ENCODE measurements at places on chromosomes 1 and 21.
A peak's percentile ranks its signal among the peaks of the same experiment; 100 is the strongest.

DNA sequence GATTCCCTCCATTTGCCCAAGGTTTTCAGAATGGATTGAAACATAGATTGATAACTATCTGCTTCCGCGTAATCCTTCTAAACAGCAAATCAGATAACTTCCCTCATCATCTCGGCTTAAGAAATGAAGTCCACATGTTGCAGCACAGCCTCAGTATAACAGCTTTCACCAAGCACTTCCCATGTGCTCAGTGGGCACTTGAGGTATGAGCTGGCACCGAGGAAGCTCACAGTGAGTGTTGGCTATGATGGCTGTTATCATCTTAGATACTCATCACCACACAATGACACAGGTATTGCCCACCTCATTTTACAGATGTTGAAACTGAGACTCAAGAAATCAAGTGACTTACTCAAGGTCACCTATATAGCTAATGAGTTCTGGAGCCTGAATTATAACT lies 43.2 kb downstream of the RCSD1 start:
- no peak for DNase-seq

DNA sequence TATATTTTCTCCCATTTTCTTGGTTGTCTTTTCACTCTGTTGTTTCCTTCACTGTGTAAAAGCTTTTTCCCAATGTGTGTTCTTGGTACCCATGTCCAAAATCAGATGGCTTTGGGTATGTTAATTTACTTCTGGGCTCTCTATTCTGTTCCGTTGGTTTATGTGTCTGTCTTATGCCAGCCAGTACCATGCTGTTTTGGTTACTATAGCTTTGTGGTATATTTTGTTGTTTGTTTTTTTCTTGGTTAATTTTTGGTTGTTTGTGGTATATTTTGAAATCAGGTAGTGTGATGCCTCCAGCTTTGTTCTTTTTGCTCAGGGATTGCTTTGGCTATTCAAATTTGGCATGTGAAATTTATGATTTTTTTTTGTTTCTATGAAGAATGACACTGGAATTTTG lies 67.2 kb downstream of the SWT1 start:
- DNase-seq = no peak

- no peak for DNase-seq
These were observed 19.0 kb upstream of the PTPN14 start for GRCh38 chr1:214570442-214570841.

GRCh38 chr1:150985179-150985825 lies 3.2 kb downstream of the ANXA9 start:
- no peak for DNase-seq

- DNase-seq = no peak
These were observed 141.4 kb upstream of the CXADR start for GRCh38 chr21:17371450-17371849.

GRCh38 chr1:24930260-24931145 lies at the start of gene RUNX3:
RUNX3 (minus strand) TSS chr1:24930276; CDS start chr1:24929868, 408 bp downstream.
- peak; percentile 95 for DNase-seq

DNA sequence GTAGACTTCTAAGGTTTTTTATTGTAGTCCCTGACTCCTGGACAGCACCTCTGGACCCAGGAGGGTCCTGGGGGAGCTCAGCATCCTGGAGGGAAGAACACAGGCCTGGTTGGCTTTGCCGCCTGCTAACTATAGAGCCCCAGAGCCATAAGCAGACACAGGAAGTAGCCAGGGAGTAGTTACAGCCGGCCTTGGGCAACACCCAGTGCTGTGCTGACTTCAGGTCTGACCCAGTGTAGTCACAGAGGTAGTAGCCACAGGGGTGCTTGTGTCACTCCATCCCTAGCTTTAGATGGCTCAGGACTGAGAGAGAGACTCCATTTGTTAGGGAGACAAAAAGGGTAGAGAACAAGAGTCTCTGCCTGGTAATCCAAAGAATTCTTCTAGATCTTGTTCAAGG lies 21.9 kb downstream of the MCOLN2 start:
- no peak for DNase-seq

- peak; percentile 80 for DNase-seq
These were observed 458 bp downstream of the ZC3H12A start for GRCh38 chr1:37474697-37475379.

GRCh38 chr21:37168666-37169065 lies 95.6 kb downstream of the TTC3 start:
- no peak for DNase-seq

DNA sequence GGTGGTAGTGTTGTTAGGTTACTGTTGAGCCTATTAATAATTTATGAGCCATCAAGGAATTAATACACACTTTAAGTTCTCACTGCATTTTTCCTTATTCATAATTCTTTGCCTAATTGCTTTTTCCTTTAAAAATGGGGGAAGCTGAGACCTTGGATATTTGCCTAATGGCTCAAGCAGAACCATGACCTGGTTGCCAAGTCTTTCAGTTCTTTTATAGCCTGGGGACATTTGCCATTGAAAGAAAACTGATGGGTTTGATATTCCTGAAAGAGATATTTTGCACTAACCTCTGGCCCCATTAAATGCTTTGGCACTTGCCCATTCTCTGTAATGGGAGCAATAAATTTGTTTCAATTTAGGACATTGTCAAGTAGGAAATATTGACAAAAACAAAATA lies 18.5 kb upstream of the LRRC53 start:
- DNase-seq = no peak
